A375 (cell line): ENCODE measurements at places on chromosomes 7 and 10. TPM values are rescaled to one million over a fixed set of nuclear protein-coding genes. Genes with fewer than 3 reads are reported as not detected.

The FAM237B gene
- not detected in 2 replicates for total RNA-seq

The LIPF gene
- total RNA-seq, result not detected in 2 replicates

The TUBB8 gene
- total RNA-seq, result not detected in 2 replicates

The ZCCHC24 gene
- 25.8 and 29.0 TPM in 2 replicates for total RNA-seq
